Hematopoietic multipotent progenitor cell treated with erythropoietin and hydrocortisone succinate and interleukin-3 and kit ligand, for 6 days (in vitro differentiated cells): ENCODE measurements at places on chromosomes 5 and 9.

- no peak for DNase-seq
Measured at GRCh38 chr9:116275418-116276195, 122.0 kb downstream of the PAPPA start.

- DNase-seq = peak; percentile 34
Measured at GRCh38 chr9:34589636-34590380, at the start of gene CNTFR. Gene CNTFR (minus strand): TSS chr9:34589724. CDS start chr9:34568981, 20,743 bp downstream.

GRCh38 chr5:16864631-16865131 lies 71.4 kb downstream of the MYO10 start:
- no peak for DNase-seq

GRCh38 chr5:62208218-62208852 lies 97.7 kb upstream of the KIF2A start:
- no peak for DNase-seq

DNA sequence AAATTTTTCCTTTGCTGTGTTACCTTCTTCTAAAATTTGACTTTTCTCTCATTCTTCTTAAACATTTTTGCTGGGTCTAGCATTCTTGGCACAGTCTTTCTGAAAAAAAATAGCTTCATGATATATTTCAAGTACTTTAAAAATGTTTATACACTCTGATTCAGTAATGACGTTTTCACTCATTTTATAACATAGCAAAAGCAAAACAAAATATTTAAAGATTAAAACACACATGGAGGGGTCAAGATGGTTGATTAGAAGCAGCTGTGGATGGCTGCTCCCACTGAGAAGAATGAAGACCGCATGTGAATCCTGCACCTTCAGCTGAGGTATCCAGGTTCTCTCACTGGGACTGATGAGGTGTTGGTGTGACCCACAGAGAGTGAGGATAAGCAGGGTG lies 188.2 kb downstream of the SGCD start:
- DNase-seq = no peak

DNA sequence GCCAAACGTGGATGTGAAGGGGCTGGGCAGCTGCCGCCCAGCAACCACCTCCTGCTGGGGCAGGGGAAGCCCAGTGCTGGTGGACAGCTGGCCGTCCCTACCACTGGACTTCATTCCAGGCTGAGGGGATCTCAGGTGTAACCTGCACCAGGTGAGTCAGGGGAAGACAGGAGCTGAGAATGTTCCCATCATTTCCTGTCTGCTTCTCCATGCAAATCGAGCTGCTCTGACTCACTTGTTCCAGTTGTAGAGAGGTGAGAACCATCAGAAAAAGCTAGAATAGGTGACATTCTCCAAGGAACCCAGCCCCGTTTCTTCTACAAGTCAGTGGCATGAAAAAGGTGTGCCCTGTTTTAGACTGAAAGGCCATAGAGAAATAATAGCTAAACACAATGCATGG lies 21.8 kb upstream of the BARX1 start:
- no peak for DNase-seq

DNA sequence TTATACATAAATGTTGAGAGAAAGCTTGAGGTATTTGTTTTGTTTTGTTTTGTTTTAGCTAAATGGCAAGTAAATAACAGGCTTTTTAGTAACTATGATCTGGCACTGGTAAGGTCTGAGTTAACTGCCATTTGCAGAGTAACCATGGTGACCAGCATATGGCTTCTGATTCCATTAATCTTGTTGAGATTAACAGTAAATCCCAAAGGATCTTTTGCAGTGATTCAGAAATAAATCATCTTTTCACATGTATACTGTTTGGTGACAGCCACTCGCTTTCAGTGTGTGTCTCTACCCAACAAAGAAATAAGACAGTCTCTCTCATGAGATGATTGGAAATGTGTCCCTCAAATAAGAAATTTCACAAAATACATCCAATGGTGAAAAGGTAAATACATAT lies 235.6 kb downstream of the RAB3C start:
- no peak for DNase-seq

- DNase-seq = no peak
Measured at GRCh38 chr9:70600506-70600905, 186.0 kb upstream of the KLF9 start.

- peak; percentile 14 for DNase-seq
Measured at GRCh38 chr5:146878476-146879172, at the start of gene PPP2R2B. Gene PPP2R2B (minus strand): TSS chr5:146878757.

- no peak for DNase-seq
Measured at GRCh38 chr5:83688281-83688680, 32.4 kb downstream of the HAPLN1 start.

DNA sequence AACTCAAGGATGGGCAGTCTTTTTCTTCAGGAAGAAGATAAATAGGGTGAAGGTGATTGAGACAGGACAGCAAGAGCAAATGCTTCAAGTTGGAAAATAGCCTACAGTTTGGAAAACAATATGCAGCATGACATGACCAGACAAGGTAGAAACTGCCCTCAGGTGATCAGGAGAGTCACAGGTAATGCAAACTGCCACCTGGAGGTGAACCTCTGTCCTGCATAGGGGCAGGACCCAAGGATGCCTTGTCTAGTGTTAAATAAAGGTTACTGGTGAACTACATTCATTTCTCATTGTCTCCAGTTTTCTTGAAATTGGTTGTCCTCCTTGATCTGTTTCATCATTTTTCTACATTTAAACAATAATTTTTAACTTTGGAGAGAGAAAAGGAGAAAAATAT lies 232.1 kb downstream of the SEMA5A start:
- no peak for DNase-seq

DNA sequence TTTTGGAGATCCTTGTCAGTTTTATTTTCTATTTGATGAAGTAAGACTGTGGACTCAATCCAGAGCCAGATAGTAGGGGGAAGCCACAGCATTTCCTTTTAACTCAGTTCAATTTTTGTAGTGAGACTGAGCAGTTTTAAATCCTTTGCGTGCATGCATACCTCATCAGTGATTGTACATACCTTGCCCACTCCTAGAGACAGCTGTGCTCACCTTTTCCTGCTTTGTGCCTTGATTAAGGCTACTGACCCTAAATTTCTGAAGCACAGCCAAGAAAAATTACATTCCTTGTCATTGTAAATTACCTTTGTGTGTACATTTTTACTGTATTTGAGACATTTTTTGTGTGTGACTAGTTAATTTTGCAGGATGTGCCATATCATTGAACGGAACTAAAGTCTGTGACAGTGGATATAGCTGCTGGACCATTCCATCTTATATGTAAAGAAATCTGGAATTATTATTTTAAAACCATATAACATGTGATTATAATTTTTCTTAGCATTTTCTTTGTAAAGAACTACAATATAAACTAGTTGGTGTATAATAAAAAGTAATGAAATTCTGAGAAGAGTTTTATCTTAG lies 17.8 kb downstream of the DIMT1 start:
- no peak for DNase-seq

GRCh38 chr5:57754616-57755015 lies 272.0 kb upstream of the ACTBL2 start:
- DNase-seq = no peak

- DNase-seq = no peak
Measured at GRCh38 chr5:761059-761771, 23.3 kb downstream of the ZDHHC11B start.

DNA sequence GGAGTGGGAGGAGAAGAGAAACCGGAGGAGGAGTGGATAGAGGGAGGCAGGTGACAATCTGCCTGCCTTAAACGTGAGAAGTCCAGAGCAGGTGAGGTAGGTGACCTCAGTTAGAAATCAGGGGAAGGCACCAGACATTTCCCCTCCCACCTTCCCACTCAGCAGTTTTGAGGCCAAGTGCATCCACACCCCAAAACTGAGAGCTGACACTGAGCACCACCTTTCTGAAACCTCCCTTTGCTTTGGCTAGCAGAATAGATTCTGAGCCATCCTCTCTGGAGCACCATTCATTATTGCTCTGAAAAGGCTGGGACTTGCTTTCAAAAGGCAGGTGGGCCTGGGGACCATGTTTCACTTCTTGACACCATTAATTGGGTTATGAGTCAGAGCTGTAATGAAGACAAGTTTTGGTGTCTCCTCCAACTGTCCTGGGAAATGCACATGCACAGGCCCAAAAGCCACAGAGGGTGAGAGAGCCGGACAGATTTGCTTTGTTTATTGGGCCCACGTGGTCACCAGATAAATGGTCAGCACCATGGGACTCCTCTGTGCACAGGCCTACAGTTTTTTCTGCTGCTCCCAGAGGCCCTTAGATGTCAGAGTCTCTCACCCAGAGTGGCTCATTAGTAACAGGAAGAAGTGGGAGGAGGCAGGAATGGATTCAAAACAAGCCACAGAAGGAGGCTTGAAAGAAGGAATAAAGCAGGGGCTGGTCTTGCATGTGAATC lies 314.7 kb downstream of the TLE1 start:
- DNase-seq = no peak

DNA sequence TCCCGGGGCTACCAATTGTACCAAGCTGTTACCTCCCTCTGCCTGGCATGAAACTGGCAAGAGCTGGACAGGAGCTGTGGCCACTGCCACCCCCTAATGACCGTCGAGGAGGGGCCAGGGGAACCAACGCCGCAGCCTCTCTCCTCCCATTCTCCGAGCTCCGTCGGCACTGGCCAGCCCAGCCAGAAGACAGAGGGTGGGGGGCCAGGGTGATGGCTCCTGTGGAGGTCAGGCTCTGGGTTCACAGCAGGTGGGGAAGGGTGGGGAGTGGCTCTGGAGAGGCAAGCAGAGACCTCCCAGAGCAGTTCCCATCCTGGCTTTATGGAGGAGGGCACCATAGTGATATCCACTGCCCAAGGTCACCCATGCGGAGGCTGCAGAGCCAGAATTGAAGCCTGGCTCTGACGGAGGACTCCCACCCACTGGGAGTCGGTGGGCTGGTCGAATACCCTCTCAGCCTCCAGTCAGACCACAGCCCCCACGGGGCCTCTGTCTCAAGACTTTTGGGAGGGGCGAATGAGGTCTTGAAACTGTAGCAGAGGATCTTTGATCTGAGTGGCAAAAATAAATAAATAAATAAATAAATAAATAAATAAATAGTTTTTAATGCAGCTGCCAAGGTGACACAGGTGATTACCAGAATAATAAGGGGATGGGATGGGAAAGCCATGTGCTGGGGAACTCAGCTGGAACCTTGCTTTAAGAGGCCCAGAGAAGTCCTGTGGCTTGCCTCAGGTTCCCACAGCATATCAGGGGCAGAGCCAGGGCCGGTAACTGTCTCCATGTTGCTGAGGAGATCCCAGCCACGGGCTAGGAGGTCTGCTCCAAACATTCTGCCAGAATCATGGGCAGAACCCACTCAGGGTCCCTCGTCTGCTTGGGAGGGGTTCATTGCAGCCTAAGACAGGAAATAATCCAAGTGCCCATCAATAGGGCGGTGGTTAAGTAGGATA lies 42.5 kb upstream of the NEURL1B start:
- DNase-seq = no peak

- no peak for DNase-seq
Measured at GRCh38 chr9:99778836-99779235, 42.8 kb upstream of the NR4A3 start.

- DNase-seq = no peak
Measured at GRCh38 chr9:96172797-96173196, 129.2 kb downstream of the HSD17B3 start.

DNA sequence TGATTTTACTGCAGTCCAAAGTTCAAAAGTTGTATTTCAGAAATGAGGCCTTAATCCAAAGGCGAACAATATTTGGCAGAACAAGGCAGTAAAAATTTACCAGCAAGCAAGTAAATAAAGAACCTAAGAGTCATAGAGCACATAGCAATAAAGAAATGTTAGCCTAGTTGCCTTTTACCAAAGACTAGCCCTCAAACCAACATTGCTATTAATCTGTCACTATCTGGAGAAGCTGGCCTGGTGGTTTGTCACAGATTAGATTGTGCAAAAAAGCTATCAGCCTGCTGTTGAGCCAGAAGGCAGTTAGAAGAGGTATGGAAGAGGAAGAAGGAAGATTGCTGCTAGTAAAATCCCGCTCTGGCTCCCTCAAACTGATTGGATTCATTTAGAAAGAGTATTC lies 304.7 kb upstream of the KLF4 start:
- peak; percentile 77 for DNase-seq

GRCh38 chr5:116911074-116911473 lies 336.5 kb upstream of the SEMA6A start:
- DNase-seq = no peak

GRCh38 chr5:136732751-136733150 lies 367.4 kb upstream of the TRPC7 start:
- DNase-seq = no peak
